ENCODE measurements at places on chromosomes 7 and 10. TPM values are rescaled to one million over a fixed set of nuclear protein-coding genes. Genes with fewer than 3 reads are reported as not detected.

- no peak for DNase-seq
These were observed 87.4 kb downstream of the DYNC2I1 start for GRCh38 chr7:158943713-158944112.

- no peak for DNase-seq
These were observed 1314.5 kb downstream of the XPNPEP1 start for GRCh38 chr10:108608860-108609259.

- DNase-seq = no peak
These were observed 196.3 kb downstream of the JCAD start for GRCh38 chr10:29862923-29863614.

DNA sequence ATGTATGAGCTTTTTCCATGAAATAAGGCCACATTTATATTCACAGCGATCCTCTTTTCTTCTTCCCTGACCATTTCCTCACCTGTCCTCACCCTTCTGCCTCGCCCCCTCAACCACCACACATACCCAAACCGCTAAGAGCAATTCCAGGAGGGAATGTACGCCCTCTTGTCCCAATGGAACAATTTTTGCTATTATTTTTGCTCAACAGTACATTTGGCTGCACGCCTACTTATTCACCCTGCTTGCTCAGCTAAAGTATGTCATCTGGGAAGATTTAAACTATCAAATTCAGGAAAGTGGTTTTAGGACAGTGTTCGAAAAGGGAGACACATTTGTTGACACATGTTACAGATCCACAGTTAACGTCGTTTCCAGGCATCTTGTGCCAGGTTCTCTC is 252.7 kb downstream of the NEBL start:
- DNase-seq = no peak

DNA sequence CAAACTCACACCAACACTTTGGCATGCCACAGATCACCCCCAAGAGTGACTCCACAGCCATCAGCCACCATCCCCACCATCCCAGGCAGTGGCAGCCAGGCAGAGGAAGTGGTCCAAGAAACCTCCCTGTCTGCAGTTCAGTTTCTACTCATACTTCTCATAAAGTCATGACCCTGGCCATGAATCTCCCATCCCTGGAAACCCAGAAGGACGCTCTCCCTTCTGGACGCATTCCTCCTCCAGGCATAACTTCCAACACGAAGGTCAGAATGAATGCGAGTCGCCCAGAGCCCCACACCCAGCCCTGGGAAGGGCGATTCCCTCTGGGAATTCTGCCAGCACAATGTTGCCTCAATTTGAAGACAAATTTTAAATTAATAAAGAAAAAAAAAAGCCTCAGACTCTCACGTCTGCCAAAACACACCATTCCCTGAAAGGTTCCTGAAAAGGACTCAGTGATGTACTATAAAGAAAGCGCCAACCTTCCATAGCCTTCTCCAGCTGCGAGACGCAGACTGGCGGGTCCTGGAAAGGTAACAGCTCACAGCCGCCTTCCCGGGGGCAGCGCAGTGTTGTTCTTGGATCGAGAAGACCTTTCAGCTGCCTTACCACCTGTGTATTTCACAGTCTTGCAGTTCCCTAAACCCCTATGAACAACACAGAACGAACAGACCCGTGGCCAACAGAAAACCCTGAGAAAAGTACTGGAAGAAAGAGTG is 307.6 kb downstream of the FRMD4A start:
- no peak for DNase-seq

GRCh38 chr10:88082391-88082790 is 219.0 kb downstream of the PTEN start:
- DNase-seq = no peak

DNA sequence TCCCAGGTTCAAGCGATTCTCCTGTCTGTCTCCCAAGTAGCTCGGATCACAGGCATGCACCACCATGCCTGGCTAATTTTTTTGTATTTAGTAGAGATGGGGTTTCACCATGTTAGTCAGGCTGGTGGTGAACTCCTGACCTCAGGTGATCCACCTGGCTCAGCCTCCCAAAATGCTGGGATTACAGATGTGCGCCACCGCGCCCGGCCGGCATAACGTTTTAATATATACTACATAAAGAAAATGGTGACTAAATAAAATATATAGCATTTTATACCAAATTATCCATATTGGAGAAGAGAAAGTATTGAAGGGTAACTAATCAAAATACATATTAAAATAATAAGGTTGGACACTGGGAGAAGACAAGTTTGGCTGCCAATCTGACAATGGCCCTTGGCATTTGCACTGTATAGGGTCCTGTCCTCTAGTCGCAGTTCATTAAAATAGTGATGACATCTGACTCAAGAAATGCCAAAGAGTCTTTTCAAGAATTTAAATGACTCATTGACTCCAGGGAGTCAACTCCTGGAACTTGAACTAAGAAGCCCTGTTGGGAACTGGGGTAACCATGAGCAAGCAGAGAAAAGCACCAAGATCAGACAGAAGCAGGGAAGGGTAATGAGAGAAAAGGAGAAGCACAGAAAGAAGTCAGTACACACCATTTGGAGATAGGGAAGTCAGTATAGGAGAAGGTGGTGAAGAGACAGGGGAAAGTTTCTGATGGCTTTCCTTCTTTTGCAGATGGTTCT is 91.1 kb downstream of the CH25H start:
- DNase-seq = no peak

DNA sequence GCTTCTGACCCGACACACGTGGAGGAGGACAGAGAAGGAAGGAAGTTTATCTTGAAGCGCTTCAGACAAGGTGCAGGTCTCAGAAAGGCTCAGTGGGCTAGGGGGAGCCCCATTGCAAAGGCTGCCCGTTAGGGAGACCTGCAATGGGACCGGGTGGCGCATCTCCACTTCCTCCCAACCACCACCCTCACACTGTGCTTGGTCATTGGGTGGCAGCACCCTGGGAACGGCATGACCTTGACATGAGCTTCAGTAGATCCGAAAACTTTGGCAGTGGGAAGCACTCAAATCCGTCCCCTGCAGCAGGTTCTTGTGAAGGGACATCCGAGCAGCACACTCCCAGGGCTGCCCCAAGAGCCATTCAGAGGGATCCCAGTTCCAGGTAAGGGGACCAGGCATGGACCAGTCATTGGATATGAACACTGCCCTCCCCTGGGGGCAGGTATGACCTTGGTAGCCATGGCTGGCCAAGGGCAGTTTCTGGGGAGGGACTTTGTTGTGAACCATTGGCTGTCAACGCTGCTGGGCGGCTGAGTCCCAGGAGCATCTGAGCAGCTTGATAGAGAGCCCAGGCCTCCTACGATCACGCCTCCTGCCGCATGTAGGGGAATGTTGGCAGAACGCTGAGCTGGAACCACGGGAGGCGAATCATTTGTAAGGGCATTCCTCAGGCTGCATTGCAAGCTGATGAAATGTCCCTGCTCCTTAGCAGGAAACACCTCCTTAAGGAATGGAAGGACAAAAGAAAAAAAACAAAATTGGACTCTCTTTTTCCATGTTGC is 31.7 kb downstream of the GALNTL5 start:
- DNase-seq = peak; percentile 52

DNA sequence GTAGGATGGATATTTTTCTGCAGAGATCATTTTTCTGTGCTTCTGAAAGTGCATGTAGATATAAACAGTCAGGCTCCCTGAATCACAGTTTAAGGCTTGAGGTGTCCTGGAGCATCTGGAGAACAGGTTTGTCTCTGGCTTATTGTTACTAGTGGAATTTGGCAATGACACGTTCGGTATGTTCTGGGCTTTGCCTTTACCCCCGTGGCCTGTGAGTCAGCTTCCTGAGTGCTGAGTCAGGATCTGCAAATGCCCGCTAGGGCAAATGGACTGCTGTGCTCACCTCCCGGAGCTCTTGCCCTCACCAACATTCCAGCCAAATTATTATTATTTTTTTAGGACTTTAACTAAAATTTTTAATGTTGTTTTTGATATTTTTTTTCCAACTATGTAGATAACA is 192.5 kb upstream of the PRSS1 start:
- DNase-seq = peak; percentile 72

- no peak for DNase-seq
These were observed 287.4 kb downstream of the CELF2 start for GRCh38 chr10:11304906-11305585.

GRCh38 chr7:44982535-44982923 is 3.7 kb upstream of the MYO1G start:
- no peak for DNase-seq

- no peak for DNase-seq
These were observed 284.3 kb downstream of the SKAP2 start for GRCh38 chr7:26580064-26580591.

DNA sequence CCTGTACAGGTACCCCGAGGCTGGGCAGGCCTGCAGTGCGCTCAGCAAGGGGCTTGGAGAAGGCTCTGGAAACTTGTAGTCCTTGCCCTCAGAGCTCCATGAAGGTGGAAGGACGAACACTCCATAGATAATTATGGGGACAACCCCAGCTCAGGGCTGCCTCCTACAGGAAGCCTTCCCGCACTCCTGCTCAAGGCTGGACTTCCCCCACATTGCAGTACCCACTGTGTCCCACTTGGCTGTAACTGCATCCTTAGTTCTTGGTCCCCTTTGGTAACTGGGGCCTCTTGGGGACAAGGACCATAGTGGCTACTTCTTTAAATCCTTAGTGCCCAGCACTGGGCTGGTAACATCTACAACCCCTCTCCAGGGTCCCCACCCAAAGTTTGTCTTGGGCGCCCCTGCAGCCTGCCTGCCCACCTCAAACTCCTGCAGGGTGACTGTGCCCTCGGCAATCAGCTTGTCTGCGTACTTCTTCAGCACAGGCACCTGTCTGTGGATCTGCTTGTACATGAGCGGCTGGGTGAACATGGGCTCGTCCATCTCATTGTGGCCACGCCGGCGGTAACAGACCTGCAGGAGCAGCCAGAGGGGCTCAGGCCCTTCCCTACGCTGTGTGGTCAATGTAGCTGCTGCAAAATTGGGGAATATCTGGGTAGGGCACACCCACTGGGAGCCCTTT is 17.1 kb downstream of the OGDHL start:
- DNase-seq = peak; percentile 43

DNA sequence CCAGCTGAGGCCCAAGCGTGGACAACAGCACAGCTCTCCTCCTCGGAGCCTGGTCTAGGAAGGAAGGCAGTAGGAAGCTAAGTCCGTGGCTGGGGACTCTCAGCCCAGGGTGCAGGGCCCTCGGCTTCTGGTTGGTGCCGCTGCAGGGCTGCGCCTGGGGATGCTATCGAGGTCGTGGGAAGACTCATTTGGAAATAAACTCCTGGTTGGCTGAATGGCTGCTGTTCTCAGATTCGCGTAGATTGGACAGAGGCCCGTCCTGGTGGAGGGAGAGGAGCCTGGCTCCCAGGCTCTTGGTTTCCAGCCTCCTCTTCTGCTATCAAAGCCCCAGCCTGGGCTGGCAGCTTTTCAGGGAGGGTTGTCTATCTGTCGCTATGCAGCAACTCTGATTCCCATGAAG is 152.6 kb upstream of the FZD8 start:
- DNase-seq = peak; percentile 33

Gene EN2
- 0.15 TPM for total RNA-seq

Gene SLC18A3
- total RNA-seq = not detected

Gene CRHR2
- total RNA-seq = 0.07 TPM

Gene C7orf57
- total RNA-seq = 0.35 TPM

Gene DKK1
- 0.64 TPM for total RNA-seq

Gene LGI1
- 1.2 TPM for total RNA-seq

Gene SSC4D
- total RNA-seq = 14.8 TPM

Gene ASB4
- total RNA-seq = not detected

Gene PHTF2
- 17.0 TPM for total RNA-seq

Gene OR9A2
- total RNA-seq = not detected

Gene ADCY1
- 21.6 TPM for total RNA-seq
